Esophagus muscularis mucosa (tissue), 4 donors: ENCODE measurements at places on chromosomes 16 and 17. TPM values are rescaled to one million over a fixed set of nuclear protein-coding genes. Genes with fewer than 3 reads are reported as not detected.

GRCh38 chr17:48819466-48819865 lies 2.4 kb upstream of the TTLL6 start:
- H3K4me1 ChIP-seq = peaks cover 16% of the 10 kb centered on the region
- no peak overlapping the region for H3K27ac ChIP-seq
- DNase-seq = no peak
- no peaks in the 10 kb centered on the region for H3K36me3 ChIP-seq
- H3K4me3 ChIP-seq = no peak overlapping the region

DNA sequence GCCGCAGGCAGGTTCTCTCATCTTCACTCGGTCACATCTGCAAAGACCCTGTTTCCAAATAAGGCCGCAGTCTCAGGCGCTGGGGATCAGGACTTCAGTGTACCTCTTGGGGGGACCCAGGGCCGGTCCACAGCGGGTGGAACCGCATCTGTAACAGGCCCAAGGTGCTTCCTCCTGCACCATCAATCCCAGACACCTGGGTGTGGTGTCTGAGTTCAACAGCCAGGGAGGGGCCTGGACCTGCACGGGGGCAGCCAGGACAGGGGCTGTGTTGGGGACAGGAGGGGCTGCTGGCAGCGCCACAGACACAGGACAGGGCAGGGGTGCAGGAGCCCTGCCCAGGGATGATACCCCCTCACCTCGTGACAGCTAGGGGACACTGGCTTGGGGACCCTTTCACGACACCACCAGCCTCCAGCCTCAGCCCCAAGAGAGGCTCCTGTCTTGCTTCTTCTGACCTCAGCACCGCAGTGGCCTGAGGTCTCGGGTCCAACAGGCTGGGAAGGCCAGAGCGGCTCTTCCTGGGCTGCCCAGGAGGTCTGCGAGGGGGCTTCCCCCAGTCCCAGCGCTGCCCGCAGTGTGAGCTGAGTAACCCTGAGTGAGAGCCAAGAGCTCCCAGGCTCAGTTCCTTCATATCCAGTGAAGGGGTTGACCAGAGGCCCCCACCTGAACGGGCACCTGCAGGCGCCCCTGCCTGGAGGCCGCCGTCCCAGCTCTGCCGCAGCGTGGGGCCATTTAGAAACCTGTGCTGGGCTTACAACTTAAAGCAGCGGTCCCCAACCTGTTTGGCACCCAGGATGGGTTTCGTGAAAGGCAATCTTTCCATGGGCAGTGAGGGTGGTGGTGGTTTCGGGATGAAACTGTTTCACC lies 30.7 kb upstream of the BAHCC1 start:
- peaks cover 34% of the 10 kb centered on the region for H3K4me1 ChIP-seq
- peak overlapping the region; percentile 85 for H3K27ac ChIP-seq
- DNase-seq = no peak
- H3K4me3 ChIP-seq = peak overlapping the region; percentile 54

DNA sequence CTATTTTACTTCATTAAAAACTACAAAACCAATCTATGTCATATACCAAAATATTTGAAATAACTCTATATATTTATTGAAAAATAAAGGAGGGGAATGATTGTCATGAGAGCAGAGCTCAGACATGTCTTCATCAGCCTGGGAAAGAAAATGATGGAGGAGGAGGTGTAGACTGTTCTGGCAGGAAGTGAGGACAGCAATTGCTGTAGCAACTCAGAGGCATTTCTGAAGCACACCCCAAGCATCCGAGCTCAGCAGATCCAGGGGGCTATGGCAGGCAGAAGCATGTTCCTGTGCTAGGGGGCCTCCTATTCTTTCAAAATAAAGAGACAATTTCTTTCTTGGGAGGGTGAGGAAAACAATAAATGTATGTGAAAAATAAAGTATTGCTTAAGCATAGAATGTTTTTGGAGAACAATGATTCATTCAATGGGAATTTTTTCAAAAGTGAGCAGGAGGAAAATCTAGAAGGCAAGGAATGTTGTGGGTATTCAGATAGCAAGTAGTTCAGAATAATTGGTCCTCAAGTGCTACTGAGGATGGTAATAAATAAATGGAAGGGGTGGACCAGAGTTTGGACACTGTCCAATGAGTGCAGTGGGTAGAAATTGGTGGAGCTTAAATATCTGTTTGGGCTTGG lies 383.4 kb downstream of the CDH11 start:
- no peak overlapping the region for H3K27ac ChIP-seq
- no peaks in the 10 kb centered on the region for H3K36me3 ChIP-seq
- no peaks in the 10 kb centered on the region for H3K27me3 ChIP-seq
- no peak for DNase-seq
- H3K4me3 ChIP-seq = no peak overlapping the region

DNA sequence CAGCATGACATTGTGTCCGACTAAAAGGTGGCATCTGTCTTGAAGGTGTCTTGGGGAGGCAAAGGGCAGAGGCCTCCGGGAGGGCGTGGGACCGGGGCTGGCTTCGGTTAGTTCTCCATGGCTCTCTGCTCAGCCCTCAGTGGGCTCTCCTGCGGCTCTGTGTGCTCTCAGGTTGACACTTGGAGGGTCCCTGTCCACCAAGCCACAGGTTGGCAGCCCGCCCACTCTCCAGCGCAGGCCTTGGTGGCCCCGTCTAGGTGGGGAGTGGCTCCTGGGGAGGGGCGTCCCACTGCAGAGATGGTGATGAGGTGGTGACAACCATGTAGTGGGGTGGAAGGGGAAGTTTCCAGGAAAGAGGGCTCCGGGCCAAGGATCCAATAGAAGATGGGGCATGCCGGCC lies 31.6 kb downstream of the ADGRG5 start:
- DNase-seq = peak; percentile 84
- no peaks in the 10 kb centered on the region for H3K36me3 ChIP-seq
- peaks cover 3% of the 10 kb centered on the region for H3K4me1 ChIP-seq
- H3K27me3 ChIP-seq = no peaks in the 10 kb centered on the region

DNA sequence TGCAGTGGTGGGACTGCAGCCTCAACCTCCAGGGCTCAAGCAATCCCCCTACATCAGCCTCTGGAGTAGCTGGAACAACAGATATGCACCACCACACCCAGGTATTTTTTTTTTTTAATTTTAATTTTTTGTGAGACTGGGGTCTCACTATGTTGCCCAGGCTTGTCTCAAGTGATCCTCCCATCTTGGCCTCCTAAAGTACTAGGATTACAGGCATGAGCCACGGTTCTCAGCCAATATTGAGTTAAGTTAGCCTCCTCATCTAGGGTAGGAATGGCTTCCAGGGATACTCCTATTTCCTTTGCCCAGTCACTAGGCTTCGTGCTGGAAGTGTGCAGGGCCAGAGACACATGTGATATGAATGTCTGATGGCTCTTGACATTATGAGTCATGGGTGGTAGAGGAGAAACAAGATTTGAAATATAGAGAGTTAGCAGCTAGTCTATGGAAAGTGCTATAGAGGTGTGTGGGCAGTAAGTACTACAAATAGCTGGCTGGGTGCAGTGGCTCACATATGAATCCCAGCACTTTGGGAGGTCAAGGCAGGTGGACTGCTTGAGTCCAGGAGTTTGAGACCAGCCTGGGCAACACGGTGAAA lies 8.0 kb upstream of the HES7 start:
- H3K4me1 ChIP-seq = peaks cover 8% of the 10 kb centered on the region
- no peaks in the 10 kb centered on the region for H3K27me3 ChIP-seq
- no peak overlapping the region for H3K4me3 ChIP-seq
- no peak for DNase-seq
- no peak overlapping the region for H3K27ac ChIP-seq

DNA sequence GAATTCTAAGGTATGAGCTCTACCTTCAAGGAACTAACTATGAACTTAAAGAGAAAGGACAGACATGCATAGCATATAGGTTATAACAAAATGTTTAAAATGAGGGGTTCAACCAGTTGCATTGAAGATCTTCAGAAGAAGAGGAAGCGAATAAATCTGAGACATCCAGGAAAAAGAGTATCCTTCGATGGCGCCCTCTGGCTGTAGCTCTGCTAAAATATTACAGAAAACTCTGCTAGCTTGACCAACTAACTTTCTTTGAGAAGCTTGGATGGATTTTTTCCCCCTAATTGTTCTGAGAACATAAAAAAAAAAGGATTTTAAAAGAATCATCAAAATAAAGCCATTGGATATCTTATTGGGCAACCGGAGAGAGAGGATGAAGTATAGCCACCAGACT lies 659.9 kb upstream of the SOX9 start:
- no peaks in the 10 kb centered on the region for H3K4me1 ChIP-seq
- no peaks in the 10 kb centered on the region for H3K27me3 ChIP-seq
- no peak for DNase-seq
- H3K27ac ChIP-seq = no peak overlapping the region

TP53TG3B gene
- total RNA-seq = not detected

GRCh38 chr16:89619840-89620239 lies 6.4 kb downstream of the DPEP1 start:
- H3K36me3 ChIP-seq = no peaks in the 10 kb centered on the region
- peaks cover 5% of the 10 kb centered on the region for H3K27me3 ChIP-seq
- H3K27ac ChIP-seq = no peak overlapping the region
- no peak for DNase-seq
- H3K4me3 ChIP-seq = no peak overlapping the region

PDF gene
- 13.0 TPM for total RNA-seq

- H3K4me1 ChIP-seq = no peaks in the 10 kb centered on the region
- no peak overlapping the region for H3K4me3 ChIP-seq
- H3K27me3 ChIP-seq = no peaks in the 10 kb centered on the region
- no peaks in the 10 kb centered on the region for H3K36me3 ChIP-seq
- no peak overlapping the region for H3K27ac ChIP-seq
These were observed 23.8 kb upstream of the ABCC1 start for GRCh38 chr16:15925631-15926030.

- H3K27ac ChIP-seq = no peak overlapping the region
- H3K4me1 ChIP-seq = peaks cover 15% of the 10 kb centered on the region
- H3K27me3 ChIP-seq = no peaks in the 10 kb centered on the region
- no peaks in the 10 kb centered on the region for H3K36me3 ChIP-seq
- DNase-seq = no peak
These were observed 1.8 kb upstream of the SLC4A1 start for GRCh38 chr17:44269535-44270240.

DNA sequence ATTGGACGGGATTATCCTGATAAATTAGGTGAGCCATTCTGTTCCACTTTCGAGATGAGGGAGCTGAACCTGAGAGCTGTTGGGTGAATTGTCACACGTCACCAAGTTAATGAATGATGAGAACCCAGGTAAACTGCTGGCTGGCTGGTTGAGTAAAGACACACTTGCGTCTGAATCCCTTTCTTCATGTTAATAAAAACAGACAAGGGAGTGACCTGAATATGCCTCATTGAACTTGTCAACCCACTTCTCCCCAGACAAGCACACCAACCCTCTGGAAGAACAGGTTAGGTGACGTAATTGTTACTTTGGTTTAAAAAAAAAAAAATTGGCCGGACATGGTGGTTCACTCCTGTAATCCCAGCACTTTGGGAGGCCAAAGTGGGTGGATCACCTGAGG lies 400.9 kb upstream of the CDH5 start:
- H3K27me3 ChIP-seq = no peaks in the 10 kb centered on the region
- H3K36me3 ChIP-seq = no peaks in the 10 kb centered on the region
- no peak overlapping the region for H3K4me3 ChIP-seq
- H3K4me1 ChIP-seq = no peaks in the 10 kb centered on the region

GRCh38 chr16:13896543-13897182 lies 23.3 kb upstream of the ERCC4 start:
- DNase-seq = no peak
- no peak overlapping the region for H3K4me3 ChIP-seq
- no peaks in the 10 kb centered on the region for H3K27me3 ChIP-seq
- H3K36me3 ChIP-seq = no peaks in the 10 kb centered on the region

- H3K27ac ChIP-seq = no peak overlapping the region
- H3K36me3 ChIP-seq = no peaks in the 10 kb centered on the region
- DNase-seq = no peak
- H3K27me3 ChIP-seq = no peaks in the 10 kb centered on the region
- no peaks in the 10 kb centered on the region for H3K4me1 ChIP-seq
These were observed 310.7 kb upstream of the PMFBP1 start for GRCh38 chr16:72482695-72483094.

- no peaks in the 10 kb centered on the region for H3K27me3 ChIP-seq
- peaks cover 58% of the 10 kb centered on the region for H3K36me3 ChIP-seq
- H3K4me1 ChIP-seq = peaks cover 13% of the 10 kb centered on the region
- H3K27ac ChIP-seq = peak overlapping the region; percentile 30
- H3K4me3 ChIP-seq = no peak overlapping the region
These were observed 44.2 kb downstream of the WDR45B start for GRCh38 chr17:82603981-82604448.

FAAP100 gene
- 13.7 TPM for total RNA-seq

CCL22 gene
- not detected for total RNA-seq

GRCh38 chr17:29622337-29623282 lies at the start of gene CORO6:
Gene CORO6, minus strand, starts transcription at chr17:29622912. Its CDS starts 1,491 bp downstream, at chr17:29621421.
- peaks cover 6% of the 10 kb centered on the region for H3K27me3 ChIP-seq
- peak within 1 kb of the TSS; percentile 92 for H3K27ac ChIP-seq
- no peak for DNase-seq
- H3K4me1 ChIP-seq = peaks cover 69% of the 10 kb centered on the region
- H3K4me3 ChIP-seq = peak within 1 kb of the TSS; percentile 79

DNA sequence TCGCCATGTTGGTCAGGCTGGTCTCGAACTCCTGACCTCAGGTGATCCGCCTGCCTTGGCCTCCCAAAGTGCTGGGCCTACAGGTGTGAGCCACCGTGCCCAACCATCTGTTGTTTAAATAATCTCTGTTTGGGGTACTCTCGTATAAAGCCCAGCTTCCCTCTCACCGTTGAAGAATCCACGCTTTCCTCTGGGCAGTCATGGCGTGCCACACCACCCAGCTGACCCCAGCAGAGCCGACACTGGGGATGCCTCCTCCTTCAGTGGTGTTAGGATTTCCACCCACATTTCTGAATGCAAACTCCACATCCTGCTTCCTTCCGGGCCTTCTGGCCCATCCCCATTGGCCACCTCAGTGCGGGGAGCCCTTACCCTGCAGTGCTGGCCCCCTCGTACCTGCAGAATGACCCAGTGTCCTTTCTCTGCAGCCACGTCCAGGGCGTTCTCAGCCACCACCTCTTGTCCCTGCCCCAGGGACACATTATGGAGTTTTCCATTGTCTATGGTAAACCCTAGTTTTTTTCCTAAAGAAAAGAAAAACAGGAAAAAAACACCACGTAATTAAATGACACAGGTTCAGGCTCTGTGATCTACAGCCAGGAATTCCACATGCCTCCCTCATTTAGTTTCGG lies 60.4 kb downstream of the PGS1 start:
- H3K27me3 ChIP-seq = no peaks in the 10 kb centered on the region
- no peak overlapping the region for H3K27ac ChIP-seq
- H3K4me1 ChIP-seq = no peaks in the 10 kb centered on the region
- DNase-seq = no peak
- H3K4me3 ChIP-seq = no peak overlapping the region

UMOD gene
- total RNA-seq = not detected

GH1 gene
- total RNA-seq = not detected

MED13 gene
- 49.4 TPM for total RNA-seq
